DND-41 (cell line): ENCODE measurements at places on chromosomes 7 and 10.

DNA sequence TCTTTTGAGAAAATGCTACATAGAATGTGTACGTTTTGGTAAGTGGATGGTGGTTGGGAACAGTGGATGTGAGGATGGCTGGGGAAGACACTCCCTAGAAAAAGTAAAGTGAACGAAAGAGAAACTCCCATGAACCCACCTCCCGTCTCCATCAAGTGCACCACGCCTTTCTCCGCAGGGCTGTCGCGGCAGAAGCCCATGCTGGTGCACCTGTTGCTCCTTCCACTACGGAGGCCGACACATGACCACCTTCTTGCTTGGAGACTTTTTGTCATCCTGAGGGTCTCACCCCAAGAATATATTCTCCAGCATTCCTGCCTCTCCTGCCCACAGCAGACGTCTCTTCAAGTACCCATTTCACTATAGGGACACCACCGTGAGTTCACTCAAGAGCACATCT, 630.4 kb upstream of the PFKP start:
- no peak for DNase-seq

GRCh38 chr10:109882251-109883057, 40.9 kb downstream of the XPNPEP1 start:
- no peak for DNase-seq

- no peak for DNase-seq
These were observed 185.4 kb downstream of the SEC23IP start for GRCh38 chr10:120077707-120078492.

DNA sequence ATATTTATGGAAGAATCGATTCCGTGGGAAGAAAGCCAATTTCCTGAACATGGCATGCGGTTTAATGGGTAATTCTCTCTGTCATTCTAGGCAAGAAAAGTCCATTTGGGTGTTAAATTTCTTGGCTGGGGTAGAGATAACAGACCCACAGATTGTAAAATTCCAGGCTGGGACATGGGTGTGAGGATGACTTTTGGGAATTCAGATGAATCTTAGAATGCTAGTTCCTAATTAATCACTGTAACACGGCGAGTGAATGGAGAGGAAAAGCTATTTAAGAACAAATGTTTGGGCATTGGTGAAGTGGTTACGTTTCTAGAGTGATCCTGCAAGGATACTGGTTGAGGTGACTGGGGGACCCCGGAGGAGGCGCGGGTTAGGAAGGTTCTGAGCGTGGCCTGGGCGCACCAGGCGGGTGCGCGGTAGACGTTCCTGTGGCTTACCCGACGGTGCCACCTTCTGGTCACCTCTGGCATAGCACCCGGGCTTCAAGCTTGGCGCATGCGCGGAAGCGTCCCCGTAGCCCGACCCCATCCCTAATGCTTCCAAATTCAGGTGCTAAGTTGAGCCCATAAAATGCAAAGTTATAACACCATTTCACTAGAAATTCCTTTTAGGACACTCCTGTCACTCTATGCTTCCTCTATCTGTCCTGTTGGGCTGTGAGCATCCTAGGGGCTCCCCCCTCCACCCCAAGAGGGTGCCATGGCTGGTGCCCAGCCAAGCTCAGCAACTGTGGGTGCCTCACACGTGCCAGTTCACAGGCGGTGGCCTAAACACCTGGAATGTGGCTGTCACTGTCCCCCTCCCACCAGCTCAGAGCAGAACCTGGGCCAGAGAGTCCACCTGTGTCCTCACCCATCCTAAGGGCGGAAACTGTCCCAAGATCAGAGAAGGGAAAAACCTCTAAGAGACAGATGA, 104.4 kb downstream of the PTPRE start:
- peak; percentile 87 for DNase-seq

DNA sequence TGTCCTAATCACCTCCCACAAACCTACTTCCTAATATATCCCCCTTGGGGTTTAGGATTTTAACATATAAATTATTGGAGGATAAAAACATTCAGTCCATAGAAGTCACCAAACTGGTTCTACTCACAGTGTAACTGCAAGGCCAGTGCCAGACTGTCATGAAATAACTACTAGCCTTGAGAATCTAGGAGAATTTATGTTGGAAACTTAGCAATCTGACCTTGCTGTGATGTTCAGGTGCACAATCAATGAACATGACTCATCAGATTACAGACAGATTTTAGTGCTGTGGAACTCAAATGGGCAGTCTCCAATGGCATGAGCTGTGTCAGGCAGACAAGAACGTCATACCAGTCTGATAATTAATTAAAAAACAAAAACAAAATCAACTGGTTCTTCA, 571.4 kb upstream of the IGFBP3 start:
- no peak for DNase-seq

GRCh38 chr7:135718794-135719437, 9.1 kb downstream of the SLC13A4 start:
- no peak for DNase-seq

DNA sequence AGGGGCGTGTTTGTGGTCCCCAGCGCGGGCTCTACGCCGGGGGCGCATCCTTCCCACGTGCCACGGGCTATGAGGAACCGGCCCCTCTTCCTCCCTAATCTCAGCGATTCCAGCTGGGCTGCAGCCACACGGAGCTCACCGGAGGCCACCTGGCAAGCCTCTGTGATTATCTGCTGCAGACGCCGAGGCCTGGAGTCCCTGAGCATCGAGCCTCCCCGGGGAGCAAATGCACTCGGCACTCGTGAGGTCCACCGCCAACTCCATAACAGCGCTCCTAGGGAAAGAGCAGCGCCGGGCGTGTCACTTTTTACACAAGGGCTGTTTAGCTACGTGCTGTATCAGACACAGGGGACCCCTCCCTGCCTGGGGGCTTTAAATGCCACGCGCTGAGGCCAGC, 101.2 kb downstream of the DYNC2I1 start:
- DNase-seq = no peak
